ENCODE measurements at places on chromosomes 1 and 21.

DNA sequence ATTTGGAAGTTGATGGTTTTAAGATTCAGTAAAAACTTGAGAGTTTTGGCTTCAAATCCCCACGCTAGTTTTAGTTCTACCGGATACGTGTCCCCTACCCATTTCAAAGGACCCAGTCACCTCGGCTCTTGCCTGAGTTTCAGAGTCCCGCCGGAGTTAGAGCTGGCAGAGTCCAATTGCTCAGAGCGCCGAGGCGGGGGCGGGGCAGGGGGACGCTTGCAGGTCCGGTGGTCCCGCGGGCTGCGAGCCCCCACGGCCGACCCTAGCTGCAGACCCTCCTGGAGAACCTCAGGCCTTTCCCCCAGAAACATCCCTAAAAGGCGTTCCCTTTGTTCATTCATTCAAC, 765 bp upstream of the VPS45 start:
- no peak for DNase-seq

DNA sequence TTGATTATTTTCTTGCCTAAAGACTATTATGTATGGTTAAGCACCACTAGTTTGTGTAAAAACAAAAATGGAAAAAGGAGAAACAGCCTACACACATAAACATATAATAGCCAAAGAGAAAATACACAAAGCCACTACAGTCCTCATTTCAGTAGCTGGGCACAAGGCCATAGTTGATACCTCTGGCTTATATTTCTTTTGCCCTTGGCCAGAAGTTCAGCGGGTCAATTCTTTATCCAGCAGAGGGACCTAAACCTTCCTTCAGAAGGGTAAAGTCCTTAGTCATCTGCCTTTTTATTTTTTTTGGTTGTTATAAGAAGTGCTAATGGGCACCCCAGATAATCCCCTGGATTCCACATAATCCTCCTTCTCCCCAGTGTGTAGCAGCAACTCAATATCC, 134.1 kb downstream of the PIGK start:
- DNase-seq: no peak

DNA sequence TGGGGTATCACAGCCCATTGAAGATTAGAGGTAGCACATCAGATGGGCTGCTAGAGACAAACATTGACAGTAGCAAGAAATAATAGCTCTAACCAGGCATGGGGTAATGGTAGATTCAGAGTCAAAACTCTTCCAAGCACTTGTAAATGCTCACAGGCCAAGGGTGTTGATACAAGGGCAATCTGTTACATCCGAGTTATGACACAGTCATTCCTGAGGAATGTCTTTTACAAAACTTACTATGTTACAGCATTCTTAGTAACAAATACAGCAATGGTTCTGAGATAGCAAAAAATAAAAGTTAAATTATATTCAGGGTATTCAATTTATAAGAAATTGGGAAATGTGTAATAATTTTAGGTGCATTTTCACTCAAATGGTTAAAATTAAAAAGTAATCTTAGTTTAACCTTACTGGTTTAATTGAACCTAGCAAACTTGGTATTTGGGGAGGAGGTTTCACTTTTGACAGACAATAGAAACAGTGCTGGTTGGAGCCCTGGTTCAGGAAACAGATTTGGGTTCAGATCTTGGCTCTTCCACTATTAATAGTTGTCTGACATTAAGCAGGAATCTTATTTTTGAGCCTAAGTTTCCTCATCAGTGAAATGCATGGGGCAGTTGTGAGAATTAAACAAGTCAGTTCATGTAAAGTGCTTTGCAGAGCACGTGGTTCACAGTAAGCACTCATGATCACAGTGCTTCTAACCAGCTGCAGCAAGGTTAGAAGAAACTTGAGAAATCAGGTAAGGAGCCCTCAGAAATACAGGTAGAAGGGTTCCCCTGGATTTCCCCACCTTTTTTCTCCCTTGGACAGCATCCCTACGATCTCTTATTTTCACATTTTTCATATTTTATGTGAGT, 4.4 kb downstream of the ST3GAL3 start:
- DNase-seq: peak; percentile 80

DNA sequence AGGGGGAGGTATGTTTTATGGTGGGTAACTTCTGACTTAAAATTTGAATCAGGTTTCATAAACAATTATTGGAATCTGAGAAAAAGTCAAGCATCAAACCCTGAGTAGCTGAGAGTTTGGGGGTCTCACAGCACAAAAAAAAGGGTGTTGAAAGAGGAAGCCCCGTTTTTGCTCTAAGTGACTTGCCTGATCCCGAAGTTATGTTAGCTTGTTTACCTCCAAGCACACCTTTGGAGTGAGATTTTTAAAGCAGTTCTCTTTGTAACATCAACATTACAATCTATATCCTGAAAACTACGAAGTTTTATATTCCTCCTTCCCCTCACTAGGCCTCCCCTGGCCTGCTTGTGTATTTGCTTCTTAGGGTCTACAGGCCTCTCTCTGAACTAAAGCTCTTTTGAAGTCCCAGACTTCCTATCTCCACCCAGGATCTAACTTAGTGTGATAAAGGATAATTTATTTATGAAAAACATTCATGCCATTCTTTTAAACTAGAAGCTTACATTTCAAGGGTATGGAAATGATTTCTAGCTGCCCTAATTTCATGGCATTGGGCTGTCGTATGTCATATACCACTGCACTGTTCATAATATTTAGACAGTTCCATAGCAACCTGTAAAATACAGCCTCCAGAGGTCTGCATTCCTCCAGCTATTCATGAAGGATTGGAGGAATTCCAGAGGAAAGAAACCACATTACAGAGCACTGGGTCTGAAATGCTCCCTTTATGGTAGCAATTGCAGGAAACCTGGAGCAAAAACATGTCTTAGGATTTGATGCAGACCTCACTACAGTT, 36.1 kb upstream of the RGS1 start:
- DNase-seq: peak; percentile 89

- no peak for DNase-seq
These were observed 29.7 kb downstream of the MYSM1 start for GRCh38 chr1:58670181-58670580.

DNA sequence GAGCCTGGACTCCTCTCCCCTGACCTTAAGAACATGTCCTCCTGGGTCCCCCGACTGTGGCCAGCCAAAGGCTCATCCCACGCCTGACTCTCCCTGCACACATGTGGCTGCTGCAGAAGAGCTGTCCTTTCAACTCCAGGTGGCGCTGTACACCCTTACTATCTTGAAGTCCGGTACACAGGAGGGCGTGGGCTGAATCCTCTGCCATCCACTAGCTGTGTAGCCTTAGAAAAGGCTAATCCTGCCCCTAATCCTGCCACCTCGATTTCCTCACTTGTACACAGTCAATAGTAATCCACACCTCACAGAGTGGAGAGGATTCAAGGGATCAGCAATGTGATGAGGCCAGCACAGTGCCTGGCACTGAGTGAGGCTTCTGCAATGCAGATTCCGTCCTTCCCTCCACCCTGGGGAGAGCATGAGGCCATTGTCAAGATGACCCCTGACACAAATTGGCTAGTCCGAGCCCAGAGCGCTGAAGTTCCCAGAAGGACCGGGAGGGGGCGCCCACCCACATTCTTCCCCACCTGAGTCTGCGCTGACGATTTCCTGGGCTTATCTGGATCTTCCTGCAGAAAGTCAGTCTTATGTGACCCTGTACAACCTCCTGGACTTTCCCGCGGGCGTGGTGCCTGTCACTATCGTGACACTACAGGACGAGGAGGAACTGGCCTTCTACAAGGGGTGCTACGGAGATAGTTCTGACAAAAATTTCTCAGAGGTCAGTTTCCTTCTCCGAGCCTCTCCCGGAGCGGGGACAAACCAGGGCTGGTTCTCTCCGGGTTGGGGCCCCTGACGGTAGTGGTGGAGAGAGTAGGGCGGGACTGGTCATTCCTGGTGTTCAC, 47.1 kb upstream of the DMBX1 start:
- DNase-seq: peak; percentile 79

GRCh38 chr1:94522304-94522703, 19.3 kb downstream of the F3 start:
- peak; percentile 62 for DNase-seq

GRCh38 chr1:228131766-228132165, 8.3 kb upstream of the GUK1 start:
- no peak for DNase-seq

DNA sequence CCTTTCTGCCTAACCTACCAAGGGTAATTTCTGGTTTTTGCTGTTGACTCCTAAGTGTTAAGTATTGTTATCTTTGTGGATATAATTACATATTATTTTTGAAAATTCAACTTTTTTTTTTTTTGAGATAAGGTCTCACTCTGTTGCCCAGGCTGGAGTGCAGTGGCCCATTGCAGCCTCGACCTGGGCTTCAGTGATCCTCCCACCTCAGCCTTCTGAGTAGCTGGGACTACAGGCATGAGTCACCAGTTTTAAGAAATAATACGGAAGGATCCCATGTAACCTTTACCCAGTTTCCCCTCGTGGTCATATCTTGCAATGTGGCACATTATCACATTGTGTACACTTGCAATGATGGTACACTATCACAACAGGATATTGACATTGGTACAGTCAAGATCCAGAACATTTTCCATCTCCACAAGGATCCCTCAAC, 3.1 kb downstream of the CHD1L start:
- DNase-seq: no peak

DNA sequence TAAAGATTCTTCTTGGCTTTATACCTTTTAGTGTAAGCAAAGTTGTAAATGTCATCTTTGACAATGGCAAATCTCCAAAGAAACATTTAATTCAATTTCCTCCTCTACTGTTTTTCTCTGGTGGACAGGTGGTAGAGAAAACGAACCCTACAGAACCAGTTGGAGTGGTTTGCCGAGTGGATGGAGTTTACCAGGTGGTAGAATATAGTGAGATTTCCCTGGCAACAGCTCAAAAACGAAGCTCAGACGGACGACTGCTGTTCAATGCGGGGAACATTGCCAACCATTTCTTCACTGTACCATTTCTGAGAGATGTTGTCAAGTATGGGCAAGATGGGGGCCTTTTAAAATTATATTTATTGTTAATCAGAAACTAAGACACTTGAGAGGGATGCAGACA, 25.8 kb downstream of the UAP1 start:
- DNase-seq: no peak

DNA sequence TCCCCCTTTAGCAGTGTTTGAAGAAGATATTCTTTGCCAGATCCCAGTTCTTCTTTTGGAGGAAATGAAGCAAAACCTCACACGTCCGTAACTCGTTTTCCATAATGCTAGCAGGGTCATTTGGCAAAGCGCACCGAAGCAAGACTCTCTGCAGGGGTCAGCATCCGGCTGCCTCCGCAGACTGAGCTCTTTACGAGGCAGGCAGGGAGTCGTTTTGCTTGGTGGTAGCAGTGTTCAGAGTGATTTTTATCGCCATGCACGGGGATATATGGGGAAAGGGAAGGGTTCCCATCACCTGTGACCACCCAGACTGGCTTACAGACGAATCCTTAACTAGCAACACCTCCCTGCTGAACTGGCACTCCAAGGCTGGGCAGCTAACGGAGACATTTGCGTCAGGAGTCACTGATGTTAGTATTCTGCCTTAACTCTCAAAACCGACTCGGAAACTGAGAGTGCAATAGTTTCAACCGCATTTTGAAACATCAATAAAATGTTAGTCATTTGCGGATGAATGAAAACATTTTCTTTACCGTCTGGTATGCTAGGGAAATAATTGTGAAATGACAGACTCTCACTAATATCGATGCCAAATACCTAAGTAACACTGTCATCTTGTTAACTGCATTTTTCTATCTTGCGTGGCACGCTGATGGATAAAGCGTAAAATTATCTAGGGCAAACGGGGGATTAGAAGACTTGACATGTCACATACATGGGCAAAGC, 2.2 kb upstream of the NEGR1 start:
- peak; percentile 97 for DNase-seq

GRCh38 chr21:31164713-31165694, 126.7 kb upstream of the KRTAP19-8 start:
- no peak for DNase-seq

- DNase-seq: peak; percentile 70
These were observed 368.5 kb upstream of the SNX7 start for GRCh38 chr1:98292994-98293393.

DNA sequence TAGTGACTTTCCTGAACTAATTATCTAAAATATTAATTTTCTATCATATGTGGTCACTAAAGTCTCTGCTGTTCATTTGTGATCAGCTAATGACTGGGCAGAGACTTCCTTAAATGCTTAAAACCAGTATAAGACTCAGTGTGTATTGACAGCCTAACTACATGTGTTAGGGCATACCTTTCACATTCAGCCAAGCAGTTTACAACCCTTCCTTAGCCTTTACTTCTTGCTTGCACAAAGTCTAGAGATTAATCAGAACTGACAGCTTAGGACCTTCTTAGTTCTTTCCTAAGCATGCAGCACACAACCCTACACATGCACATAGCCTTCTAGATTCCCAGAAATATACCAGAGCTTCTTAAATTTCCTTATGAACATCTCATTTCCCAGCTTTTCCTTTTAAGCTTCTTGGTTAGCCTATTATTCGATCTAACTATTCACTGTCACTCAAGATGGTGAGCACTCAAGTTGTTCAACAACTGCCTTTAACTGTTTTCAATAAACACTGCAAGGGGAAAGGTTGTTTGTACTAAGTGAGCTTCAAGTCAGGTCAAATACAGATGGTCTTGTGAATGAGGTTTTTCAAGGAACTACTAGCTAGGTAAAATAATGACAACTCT, 13.4 kb downstream of the EYA3 start:
- DNase-seq: no peak

DNA sequence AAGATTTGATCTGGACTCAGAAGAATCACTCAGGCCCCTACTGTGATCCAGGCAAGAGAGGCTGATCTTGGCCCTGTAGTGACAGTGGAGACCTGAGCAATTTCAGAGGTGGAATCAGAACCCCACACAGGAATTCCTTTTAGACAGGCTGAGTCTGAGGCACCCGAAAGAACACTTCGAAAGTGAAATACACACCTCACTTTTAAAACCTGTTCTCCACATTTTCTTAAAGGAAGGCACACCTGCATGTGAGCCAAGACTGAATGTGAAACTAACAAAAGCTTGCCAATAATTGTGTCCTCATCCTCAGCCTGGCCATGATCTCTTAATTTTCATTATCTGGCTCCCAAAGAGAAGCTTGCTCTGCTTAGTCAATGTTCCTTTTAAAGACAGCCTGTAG, 32.2 kb downstream of the SIPA1L2 start:
- DNase-seq: no peak

DNA sequence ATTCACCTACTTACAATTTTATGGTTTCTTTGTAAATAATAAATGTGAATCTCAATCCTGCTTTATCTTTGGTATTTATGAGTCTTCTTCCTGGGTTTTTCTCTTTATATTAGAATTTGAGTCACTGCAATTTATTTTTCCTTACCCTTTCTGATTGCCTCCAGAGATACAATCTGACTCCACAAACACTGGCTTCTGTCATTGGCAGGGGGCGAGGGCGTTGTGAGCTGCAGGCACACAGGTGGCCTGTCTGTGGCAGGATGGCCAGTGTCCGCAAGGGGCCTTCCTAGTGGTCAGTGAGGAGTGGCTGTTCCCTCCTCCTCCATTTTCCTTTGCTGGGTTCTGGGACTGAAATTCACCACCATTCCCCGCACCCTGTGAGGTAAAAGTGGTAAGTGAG, 2.0 kb upstream of the MTARC1 start:
- no peak for DNase-seq

- no peak for DNase-seq
These were observed 31.7 kb upstream of the GADD45A start for GRCh38 chr1:67653304-67653703.

- peak; percentile 77 for DNase-seq
These were observed 3.3 kb downstream of the CSRP1 start for GRCh38 chr1:201503397-201504176.

GRCh38 chr21:45404730-45405270, at the start of gene COL18A1:
Gene COL18A1 (plus strand): TSS chr21:45405165. CDS start chr21:45405231, 66 bp downstream.
- DNase-seq: peak; percentile 69

- peak; percentile 87 for DNase-seq
These were observed 360.1 kb upstream of the PLXNA2 start for GRCh38 chr1:208604295-208604694.

GRCh38 chr1:26477446-26478152, 5.4 kb downstream of the HMGN2 start:
- no peak for DNase-seq

All from kidney tubule cell (primary cell).